GM12892 (cell line): ENCODE measurements at places on chromosomes 5 and 9.

GRCh38 chr9:18441261-18441660 is 32.7 kb upstream of the ADAMTSL1 start:
- DNase-seq: no peak

DNA sequence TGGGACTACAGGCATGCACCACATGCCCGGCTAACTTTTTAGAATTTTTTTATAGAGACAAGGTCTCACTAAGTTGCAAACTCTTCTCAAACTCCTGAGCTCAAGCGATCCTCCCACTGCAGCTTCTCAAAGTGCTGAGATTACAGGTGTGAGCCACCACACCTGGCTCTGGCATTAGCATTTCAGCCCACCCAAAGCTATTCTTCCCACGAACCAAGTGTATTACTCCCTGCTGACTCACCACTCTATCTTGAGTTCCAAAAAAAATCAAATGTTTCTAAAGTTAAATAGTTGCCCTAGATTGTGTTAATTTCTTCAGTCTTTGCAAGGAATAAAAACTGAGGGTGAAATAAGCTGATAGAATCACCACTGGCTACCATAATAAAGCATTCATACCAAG is 205.5 kb downstream of the ARRDC3 start:
- DNase-seq: no peak

GRCh38 chr9:135822374-135822755 is 85.0 kb downstream of the CAMSAP1 start:
- no peak for DNase-seq

DNA sequence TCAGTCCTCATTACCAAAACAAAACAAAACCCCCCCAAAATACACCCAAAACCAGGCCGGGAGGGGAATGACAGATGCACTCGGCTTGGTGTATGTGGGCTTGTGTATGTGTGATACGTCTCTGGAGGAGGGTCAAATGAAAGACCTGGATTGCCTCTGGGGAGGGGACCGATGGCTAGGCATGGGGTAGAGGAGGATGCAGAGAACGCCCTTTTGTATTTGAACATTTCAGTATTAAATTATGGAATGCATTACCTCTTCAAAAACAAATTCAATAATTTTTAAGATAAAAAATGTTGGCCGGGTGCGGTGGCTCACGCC is 61.4 kb downstream of the LMX1B start:
- DNase-seq: no peak

DNA sequence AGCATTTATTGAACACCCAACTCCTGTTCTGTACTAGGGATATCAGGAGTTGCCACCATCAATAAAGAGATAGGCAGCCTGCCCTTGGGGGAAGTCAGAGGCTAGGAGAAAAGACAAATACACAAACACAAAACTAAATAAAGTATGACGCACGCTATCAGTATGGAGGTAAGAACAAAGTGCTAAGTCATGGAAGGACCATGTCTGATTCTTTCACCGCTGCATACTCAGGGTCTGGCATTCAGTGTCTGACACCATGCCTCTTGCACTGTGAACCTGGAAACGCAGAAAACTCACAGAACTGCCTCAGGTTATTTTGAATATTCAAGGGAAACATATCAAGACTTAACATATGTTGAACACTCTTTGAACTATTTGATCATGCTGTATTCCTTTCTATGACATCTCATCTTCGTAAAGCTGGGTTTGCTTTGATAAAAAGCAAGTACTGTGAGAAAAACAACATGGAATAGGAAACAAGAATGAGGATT is 65.3 kb downstream of the ADAMTSL1 start:
- DNase-seq: no peak

- DNase-seq: no peak
Observed at GRCh38 chr9:80690349-80690939, 998.9 kb downstream of the TLE1 start.

GRCh38 chr5:83441747-83442146 is 29.8 kb upstream of the VCAN start:
- no peak for DNase-seq

DNA sequence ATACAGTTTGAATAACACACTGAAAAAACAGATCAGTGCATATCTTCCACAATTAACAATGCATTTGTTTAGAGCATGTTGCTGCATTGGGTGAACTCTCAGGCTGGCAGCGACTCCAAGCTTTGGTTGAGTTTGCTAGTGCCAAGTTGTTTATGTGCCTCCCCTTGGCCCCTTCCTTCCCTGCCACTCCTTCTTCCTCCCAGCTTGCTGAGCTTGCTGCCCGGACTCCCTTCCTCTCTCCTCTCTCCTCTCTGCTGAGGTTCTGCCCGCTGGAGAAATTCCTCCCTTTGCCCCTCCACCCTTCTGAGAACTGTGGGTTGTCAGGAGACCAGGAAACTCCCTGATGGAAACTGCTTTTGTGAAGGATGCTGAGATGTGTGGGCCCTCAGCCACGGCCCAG is 247.3 kb downstream of the PDZD2 start:
- no peak for DNase-seq

- no peak for DNase-seq
Observed at GRCh38 chr5:101966476-101966875, 329.6 kb downstream of the SLCO4C1 start.

GRCh38 chr5:103428411-103428871 is 134.1 kb downstream of the NUDT12 start:
- no peak for DNase-seq

GRCh38 chr5:6858419-6858818 is 145.2 kb downstream of the TENT4A start:
- no peak for DNase-seq
